Neuronal stem cell (in vitro differentiated cells): ENCODE measurements at places on chromosomes 3 and 15.

GRCh38 chr3:143078883-143079282 is 40.7 kb upstream of the CHST2 start:
- no peak overlapping the region for H3K4me3 ChIP-seq
- H3K36me3 ChIP-seq, result no peaks in the 10 kb centered on the region
- peaks cover 2% of the 10 kb centered on the region for H3K4me1 ChIP-seq

DNA sequence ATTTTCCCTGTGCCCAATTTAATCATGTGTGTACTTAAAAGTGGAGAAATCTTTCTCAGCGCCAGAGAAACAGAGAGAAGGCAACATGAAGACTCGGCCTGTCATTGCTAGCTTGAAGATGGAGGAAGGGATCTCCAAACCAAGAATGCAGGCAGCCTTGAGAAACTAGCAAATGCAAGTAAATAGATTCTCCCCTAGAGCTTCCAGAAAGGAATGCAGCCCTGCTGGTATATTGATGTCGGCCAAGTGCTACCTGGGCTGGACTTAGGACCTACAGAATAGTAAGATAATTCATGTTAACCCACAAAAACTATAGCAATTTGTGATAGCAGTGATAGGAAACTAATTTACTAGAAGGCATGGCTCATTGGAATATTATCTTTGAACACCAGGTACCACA is 150.9 kb upstream of the ABI3BP start:
- no peak overlapping the region for H3K4me3 ChIP-seq
- no peak for DNase-seq
- no peaks in the 10 kb centered on the region for H3K36me3 ChIP-seq
- H3K4me1 ChIP-seq, result no peaks in the 10 kb centered on the region
- H3K27me3 ChIP-seq, result no peaks in the 10 kb centered on the region
- H3K27ac ChIP-seq, result no peak overlapping the region

DNA sequence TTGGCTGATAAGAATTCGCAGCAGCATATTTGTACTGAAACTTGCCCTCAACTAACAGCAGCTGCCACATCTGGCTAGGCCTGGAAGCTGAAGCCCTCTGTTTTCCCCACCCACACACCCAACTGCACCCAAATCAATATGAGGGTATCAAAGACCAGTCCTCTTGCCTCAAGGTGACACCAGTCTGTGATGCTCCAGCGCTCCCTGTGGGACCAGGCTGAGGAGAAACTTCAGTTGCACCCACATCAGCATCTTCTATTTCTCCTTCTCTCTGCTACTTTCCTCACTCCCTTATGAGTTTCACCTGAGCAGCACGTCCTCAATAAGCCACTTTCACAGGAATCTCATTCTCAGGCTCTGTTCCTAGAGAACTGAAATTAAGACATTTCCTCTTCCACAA is 18.7 kb upstream of the GRAMD1C start:
- H3K4me3 ChIP-seq, result no peak overlapping the region
- H3K27me3 ChIP-seq, result no peaks in the 10 kb centered on the region
- no peaks in the 10 kb centered on the region for H3K36me3 ChIP-seq
- H3K4me1 ChIP-seq, result no peaks in the 10 kb centered on the region
- no peak for DNase-seq

DNA sequence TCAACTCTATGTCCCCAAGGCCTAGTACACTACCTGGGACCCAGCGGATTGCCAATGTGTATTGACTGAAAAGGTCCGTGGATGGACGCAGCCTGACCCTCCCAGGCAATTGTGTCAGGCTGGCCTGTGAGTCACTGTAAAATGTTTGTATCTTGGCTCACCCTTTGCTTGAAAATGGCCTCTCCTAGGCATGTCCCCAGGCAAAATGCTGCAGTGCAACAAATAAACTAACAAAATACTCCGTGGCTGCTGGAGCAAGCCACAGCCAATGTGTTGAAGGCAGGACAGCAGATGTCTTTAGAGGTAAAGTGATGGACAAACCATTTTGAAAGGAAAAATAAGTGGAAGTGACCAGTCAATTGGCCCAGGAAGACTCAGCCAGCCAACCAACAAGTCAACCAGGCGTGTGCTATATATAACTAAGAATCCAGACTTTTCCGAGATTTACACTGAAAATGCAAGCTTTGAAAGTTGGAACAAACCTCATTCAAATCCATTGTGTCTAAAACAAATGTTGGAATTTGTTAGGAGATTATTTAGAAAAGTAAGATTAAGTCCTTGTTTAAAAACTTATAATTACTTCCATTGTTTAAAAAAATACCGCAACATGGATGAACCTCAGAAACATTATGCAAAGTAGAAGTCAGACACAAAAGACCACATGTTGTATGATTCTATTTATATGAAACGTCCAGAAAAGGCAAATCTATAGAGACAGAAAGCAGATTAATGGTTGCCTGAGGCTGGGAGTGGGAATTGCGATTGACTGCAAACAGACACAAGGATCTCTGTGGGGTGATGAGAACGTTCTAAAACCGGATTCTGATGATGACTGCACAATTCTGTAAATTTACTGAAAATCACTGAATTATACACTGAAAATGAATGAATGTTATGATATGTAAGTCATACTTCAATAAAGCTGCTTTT is 191.2 kb downstream of the TLE3 start:
- H3K4me3 ChIP-seq, result no peak overlapping the region
- no peak overlapping the region for H3K27ac ChIP-seq
- H3K36me3 ChIP-seq, result no peaks in the 10 kb centered on the region
- peaks cover 11% of the 10 kb centered on the region for H3K27me3 ChIP-seq
- H3K4me1 ChIP-seq, result peaks cover 11% of the 10 kb centered on the region

DNA sequence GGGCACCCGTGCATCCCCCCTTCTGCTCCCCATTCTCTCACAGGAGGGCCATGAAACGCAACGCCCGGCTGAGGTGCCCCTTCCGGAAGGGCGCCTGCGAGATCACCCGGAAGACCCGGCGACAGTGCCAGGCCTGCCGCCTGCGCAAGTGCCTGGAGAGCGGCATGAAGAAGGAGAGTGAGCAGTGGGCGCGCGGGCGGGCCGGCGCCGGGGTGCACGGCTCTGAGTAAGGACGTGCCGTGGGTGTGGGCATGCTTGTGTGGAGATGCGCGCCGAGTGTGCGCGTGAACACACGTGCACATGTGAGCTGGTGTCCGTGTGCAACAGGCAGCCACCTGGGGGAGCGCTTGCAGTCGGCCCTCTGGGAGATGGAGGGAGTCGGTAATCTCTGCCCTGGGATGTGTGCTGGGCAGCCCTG is 28.1 kb downstream of the NR1I2 start:
- H3K4me3 ChIP-seq, result no peak overlapping the region
- no peaks in the 10 kb centered on the region for H3K36me3 ChIP-seq
- H3K27ac ChIP-seq, result no peak overlapping the region
- H3K4me1 ChIP-seq, result no peaks in the 10 kb centered on the region

DNA sequence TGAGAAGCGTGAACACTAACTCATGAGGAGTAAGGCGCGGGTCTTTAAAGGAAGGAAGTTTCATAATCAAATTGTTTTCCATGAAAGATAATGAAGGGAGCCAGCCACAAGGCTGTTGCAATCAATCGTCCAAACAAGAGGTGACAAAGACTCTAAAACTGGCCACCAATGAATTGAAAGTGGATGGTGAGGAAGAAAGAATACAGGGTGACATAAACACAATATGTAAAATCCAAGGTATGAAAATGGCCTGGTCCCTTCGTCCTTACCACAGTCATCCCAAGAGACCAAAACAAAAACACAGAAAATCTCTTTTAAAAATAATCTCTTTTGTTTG is 12.0 kb downstream of the CD86 start:
- DNase-seq, result no peak
- no peak overlapping the region for H3K27ac ChIP-seq
- no peak overlapping the region for H3K4me3 ChIP-seq

GRCh38 chr3:52087731-52088130 is 31.4 kb upstream of the DUSP7 start:
- no peaks in the 10 kb centered on the region for H3K36me3 ChIP-seq
- no peak overlapping the region for H3K27ac ChIP-seq
- H3K4me1 ChIP-seq, result peaks cover 31% of the 10 kb centered on the region

- DNase-seq, result no peak
- no peak overlapping the region for H3K27ac ChIP-seq
- no peaks in the 10 kb centered on the region for H3K27me3 ChIP-seq
- no peak overlapping the region for H3K4me3 ChIP-seq
These were observed 150.5 kb downstream of the RSRC1 start for GRCh38 chr3:158260392-158260791.

- H3K4me3 ChIP-seq, result no peak overlapping the region
- peaks cover 7% of the 10 kb centered on the region for H3K4me1 ChIP-seq
- peak overlapping the region; percentile 25 for H3K27ac ChIP-seq
- DNase-seq, result peak; percentile 3
- H3K27me3 ChIP-seq, result no peaks in the 10 kb centered on the region
These were observed 58.1 kb downstream of the CD200 start for GRCh38 chr3:112390783-112391641.

DNA sequence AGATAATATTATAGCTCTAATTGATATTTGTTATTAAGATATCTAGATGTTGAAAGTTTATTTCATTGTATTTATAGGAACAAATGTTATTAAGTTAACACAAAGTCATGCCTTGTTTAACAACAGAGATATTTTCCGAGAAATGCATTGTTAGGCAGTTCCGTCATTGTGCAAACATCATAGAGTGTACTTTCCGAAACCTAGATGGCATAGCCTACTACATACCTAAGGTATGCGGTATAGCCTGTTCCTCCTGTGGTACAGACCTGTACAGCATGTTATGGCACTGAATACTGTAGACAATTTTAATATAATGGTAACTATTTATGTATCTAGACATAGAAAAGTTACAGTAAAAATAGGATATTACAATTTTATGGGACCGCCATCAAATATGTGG is 114.3 kb downstream of the NAALADL2 start:
- H3K36me3 ChIP-seq, result no peaks in the 10 kb centered on the region
- H3K27me3 ChIP-seq, result no peaks in the 10 kb centered on the region
- no peak for DNase-seq
- H3K27ac ChIP-seq, result no peak overlapping the region
- H3K4me3 ChIP-seq, result no peak overlapping the region
- H3K4me1 ChIP-seq, result no peaks in the 10 kb centered on the region

DNA sequence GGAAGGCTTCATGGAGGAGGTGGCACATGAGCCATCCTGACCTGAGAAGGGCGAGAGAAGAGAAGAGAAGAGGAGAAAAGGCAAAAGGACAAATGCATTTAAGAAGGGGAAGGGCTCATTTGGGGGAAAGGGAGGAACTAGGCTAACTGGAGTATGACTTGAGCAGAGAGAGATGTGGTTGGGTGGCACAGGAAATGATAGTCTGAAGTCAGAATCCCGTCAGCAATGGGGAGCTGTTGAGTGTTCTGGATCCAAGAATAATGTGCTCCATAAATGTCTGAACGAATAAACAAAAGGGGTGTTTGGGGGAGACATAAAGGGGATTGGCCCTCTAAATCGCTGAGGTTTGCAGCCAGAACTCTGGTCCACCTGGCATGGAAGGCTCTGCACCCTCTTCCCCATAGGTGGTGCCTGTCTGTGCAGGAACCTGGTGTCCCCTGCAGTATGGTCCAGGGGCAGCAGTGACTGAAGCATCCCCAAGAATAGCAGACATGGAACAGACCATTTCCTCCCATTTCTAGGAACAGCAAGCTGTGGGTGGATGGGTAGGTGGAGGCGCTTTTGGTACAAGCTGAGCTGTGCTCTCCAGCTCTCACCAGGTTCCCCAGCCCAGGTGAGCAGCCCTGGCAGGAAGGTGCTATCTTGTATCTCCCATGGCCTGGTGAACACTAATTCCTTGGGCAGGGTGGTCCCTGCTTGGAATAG is 15.2 kb downstream of the CORO2B start:
- H3K4me3 ChIP-seq, result no peak overlapping the region
- DNase-seq, result no peak
- no peaks in the 10 kb centered on the region for H3K36me3 ChIP-seq

DNA sequence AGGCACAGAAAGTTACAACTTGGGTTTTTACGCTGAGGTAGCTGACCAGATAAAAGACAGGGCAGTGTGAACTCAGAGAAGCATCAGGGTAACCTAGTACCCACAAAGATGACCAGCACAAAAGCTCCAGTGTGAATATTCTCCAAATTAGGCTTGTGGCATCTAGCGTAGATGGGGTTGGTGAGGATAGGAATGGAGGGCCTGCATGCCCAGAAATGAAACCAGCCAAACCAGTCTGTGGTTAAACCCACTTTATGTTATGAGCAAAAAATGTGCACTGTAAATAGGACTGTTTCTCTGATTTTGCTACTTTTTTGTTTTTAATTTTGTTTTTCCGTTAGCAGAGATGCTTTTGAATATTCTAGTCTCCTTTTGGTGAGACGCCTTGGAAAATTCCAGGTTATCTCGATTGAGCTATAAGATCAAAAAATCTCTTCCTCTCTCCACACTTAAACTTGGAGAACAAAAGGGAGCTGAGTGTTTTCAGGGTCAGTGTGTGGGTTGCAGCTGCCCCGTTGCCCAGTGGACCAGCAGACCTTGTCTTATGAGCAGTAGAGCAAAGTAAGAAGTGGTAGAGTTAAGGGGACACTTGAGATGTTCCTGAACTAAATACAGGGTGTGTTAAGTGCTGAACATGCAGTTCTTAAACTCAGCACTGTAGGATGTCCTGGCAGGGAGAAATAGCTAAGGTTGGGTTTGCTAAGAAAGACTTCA is 132.9 kb downstream of the C3orf38 start:
- H3K36me3 ChIP-seq, result no peaks in the 10 kb centered on the region
- H3K4me1 ChIP-seq, result no peaks in the 10 kb centered on the region
- H3K27me3 ChIP-seq, result no peaks in the 10 kb centered on the region
- H3K27ac ChIP-seq, result no peak overlapping the region
- no peak for DNase-seq

DNA sequence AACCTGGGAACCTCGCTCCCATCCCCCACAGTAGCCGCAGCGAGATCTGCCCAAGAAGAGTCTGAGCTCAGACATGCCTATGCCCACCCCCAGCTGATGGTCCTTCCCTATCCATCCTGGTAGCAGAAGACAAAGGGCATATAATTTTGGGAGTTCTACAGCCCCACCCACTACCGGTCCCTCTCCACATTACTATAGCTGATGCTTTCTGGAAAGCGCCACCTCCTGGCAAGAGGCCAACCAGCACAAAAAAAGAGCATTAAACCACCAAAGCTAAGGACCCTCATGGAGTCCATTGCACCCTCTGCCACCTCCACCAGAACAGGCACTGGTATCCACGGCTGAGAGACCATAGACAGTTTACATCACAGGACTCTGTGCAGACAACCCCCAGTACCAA is 168.4 kb downstream of the MEGF11 start:
- H3K27me3 ChIP-seq, result peaks cover 7% of the 10 kb centered on the region
- no peaks in the 10 kb centered on the region for H3K36me3 ChIP-seq
- DNase-seq, result no peak
- H3K4me3 ChIP-seq, result no peak overlapping the region
- H3K27ac ChIP-seq, result no peak overlapping the region

DNA sequence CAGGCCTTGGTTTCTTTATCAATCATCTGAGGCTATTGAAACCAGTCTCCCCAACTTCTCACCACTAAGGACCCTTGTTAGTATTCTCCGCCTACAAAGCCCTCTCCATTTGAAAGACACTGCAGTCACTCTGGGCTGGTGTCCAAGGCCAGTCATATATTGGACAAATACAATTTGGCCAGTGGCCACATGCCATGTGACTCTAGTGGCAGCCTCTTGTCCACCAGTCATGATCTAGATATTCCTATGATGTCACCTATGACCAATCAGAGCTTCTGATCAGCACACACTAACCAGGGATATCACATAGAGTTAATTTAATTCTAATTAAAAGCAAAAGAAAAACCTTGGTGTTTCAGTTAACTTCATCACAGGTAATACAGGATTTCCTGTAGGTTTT is 68.2 kb downstream of the RAB11A start:
- no peaks in the 10 kb centered on the region for H3K36me3 ChIP-seq
- H3K4me3 ChIP-seq, result no peak overlapping the region
- H3K4me1 ChIP-seq, result no peaks in the 10 kb centered on the region
- H3K27ac ChIP-seq, result no peak overlapping the region

- no peaks in the 10 kb centered on the region for H3K27me3 ChIP-seq
- peaks cover 29% of the 10 kb centered on the region for H3K4me1 ChIP-seq
- no peak overlapping the region for H3K27ac ChIP-seq
These were observed 1.2 kb upstream of the LCTL start for GRCh38 chr15:66566963-66567531.
